ENCODE measurements at places on chromosomes 6 and 20.

DNA sequence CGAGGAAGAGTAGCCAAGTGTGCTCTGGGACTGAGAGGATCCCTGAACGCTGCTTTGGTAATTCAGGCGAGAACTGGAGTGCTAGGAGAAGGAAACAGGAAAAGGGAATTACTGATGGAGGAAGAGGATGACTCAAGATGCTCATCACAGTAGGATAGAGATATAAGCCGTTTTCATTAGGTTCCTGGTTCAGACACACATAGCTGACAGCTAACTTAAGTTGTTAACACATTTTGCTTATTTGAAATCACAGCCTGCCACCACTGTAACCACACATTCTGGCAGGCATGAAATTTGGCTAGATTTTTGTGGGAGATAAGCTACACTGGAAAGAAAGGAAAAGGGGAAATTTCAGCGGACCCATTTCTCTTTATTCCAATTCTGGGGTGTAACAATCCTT lies 138.2 kb upstream of the SLC22A16 start:
- no peak for DNase-seq

DNA sequence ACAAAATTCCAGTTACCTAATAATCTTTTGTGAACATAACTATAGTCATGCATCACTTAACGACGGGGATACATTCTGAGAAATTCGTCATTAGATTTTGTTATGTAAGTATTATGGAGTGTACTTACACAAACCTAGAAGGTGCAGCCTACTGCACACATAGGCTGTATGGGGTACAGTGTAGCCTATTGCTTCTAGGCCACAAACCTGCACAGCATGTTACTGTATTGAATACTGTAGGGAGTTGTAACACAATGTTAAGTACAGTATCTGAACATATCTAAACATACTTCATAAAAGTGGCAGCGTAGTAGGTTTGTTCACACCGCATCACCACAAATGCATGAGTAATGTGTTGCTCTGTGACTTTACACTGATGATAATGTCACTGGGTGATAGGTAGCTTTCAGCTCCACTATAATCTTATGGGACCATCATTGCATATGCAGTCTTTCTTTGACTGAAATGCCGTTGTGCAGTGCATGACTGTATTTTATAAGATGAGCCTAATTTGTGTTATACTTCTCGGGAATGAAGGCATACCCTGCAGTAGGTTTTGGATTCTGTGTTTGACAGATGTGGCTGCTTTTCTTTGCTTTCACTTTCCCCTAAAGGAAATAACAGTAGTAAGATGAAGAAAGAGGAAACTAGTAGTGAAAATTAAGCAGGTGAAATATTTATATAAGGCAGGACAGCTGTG lies 365.6 kb downstream of the FARS2 start:
- peak; percentile 36 for DNase-seq

DNA sequence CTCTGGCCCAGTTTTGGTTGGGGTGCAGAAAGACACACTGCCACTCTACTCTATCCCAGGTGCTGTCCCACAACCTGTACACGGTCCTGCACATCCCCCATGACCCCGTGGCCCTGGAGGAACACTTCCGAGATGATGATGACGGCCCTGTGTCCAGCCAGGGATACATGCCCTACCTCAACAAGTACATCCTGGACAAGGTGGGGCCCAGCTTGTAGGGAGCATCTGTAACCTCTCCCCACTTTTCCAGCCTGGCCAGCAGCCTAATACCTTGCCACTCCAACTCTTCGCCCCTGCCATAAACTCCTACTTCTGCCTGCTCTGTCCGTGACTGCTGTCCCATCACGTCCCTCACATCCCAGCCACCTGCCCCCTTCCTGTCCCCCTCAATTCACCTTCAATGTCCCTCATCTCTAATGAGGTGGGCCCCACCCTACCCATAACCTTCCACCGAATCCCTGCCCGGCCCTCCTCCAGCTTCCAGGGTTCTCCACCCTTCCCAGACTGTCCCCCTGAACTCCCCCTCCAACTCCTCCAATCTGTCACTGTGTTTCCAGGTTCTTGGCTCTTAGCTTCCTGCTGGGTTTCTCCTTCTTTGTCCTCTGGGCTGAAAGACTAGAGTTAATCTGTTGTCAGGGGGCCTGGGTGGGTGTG lies 12.1 kb downstream of the DEF6 start:
- no peak for DNase-seq

DNA sequence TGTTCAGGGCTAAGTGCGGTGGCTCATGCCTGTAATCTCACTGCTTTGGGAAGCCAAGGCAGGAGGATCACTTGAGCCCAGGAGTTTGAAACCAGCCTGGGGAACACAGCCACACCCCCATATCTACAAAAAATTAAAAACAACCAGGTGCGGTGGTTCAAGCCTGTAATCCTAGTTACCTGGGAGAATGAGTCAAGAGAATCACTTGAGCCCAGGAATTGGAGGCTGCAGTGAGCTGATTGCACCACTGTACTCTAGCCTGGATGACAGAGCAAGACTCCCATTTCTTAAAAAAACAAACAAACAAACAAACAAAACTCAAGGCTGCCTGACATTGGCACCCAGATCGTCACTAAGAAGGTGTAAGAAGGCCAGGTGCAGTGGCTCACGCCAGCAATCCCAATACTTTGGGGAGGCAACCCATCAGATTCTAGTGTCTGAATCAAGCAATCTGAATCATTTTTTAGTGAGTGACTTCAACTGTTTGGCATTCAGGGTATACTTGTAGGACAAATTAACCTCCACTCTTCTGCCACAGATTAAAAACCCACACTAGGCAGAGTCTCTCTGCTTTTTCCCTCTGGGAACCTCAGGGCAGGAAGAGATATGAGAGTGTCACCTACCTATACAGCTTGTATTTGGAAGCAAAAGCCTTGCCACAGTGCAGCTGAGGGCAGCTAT lies 6.1 kb downstream of the PLAGL2 start:
- DNase-seq: no peak

- no peak for DNase-seq
Measured at GRCh38 chr6:13881621-13882165, 43.1 kb upstream of the RNF182 start.

GRCh38 chr6:165163519-165163918 lies 145.9 kb downstream of the C6orf118 start:
- no peak for DNase-seq

GRCh38 chr6:31144970-31145340 lies 6.1 kb upstream of the PSORS1C2 start:
- DNase-seq: no peak

GRCh38 chr6:24554474-24554873 lies 59.7 kb downstream of the ALDH5A1 start:
- DNase-seq: no peak

- no peak for DNase-seq
Measured at GRCh38 chr6:122198922-122199321, 200.5 kb upstream of the HSF2 start.

- DNase-seq: no peak
Measured at GRCh38 chr6:131269565-131270391, 134.5 kb downstream of the AKAP7 start.

DNA sequence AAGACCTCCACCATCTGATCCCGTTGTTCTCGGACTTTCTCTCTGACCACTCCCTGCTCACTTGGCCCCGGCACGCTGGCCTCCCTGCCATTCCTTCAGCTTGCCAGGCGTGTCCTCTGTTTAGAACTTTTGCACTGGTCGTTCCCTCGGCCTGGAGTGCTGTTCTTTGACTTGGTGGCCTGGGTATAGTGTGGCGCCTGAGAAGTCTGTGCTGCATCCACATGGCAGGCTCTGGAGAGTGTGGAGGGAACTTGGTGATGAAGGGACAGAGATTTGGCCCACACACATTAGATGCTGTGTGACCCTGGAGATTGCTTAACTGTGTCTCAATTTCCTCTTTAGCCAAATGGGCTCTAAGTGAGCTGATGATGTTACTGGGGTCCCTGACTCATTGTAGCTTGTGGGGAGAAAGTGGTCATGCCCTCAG lies 13.0 kb upstream of the TGM2 start:
- no peak for DNase-seq

DNA sequence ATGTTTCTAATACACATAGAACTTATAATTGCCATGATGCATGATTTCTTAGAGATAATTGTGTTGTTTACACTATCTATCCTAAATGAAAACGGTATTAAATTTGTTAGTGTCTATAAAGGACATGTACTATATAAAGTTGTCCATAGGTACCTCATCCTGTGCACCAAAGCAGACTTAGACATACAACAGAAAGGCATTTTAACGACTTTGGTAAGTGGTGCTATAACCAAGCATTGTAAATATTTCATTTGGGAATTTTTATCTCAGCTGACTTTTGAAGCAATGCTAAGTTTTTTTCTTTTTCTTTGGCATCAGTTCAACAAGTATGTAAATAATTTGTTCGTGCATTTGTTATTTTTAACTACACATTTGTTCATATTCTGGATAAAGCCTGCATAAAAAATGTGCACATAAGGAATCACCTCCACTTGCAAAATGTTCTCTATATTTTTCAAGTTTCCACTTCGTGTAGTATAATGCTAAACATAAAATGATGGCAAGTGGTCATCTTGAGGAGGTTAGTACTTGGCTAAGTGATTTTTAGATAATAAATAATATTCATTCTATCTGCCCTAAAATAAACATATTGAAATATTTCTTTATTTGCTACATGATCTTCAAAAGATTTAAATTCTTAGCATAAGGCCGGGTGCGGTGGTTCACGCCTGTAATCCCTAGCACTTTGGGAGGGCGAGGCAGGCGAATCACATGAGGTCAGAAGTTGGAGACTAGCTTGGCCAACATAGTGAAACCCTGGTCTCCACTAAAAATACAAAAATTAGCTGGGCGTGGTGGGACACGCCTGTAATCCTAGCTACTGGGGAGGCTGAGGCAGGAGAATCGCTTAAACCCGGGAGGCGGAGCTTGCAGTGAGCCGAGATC lies 6.3 kb upstream of the GJA1 start:
- no peak for DNase-seq

DNA sequence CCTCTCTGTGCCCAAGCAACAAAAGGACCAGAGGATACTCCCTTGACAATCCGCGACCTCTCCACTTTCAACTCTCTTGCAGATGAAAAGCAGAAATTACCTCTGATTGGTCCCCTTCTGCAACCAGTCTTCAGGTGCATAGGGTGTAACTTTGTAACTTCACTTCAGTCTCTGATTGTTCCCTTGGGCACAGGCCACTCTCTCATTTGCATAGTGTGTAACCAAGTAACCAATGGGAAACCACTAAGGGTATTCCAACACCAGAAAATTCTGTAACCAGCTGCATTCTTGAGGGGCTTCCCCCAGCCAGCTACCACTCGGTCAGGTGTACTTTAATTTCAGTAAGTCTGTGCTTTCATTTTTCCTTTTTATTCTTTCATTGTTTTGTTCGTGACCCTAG lies 4.4 kb upstream of the RAET1L start:
- no peak for DNase-seq

GRCh38 chr20:45341939-45342854 lies 6.0 kb downstream of the SDC4 start:
- DNase-seq: no peak

DNA sequence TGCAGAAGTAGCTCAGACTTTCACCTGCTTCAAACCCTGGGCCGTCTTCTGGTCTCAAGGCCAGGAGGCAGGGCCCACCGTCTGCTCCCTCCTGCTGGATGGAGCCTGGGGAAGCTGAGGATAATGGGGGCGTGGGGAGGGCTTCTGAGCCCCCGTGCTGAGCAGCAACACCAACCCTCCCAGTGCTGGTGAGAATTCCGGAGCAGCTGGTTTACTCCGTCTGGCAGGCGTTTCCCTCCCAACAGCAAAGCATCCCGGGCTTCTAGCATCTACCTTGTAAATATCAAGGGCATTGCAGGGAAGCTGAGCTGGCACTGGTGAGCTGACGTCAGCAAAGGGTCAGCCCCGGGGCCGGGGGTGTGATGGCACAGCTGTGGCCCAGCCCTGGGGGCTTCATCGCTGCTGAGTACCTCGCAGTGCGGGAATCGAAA lies 16.8 kb upstream of the CHRNA4 start:
- no peak for DNase-seq

DNA sequence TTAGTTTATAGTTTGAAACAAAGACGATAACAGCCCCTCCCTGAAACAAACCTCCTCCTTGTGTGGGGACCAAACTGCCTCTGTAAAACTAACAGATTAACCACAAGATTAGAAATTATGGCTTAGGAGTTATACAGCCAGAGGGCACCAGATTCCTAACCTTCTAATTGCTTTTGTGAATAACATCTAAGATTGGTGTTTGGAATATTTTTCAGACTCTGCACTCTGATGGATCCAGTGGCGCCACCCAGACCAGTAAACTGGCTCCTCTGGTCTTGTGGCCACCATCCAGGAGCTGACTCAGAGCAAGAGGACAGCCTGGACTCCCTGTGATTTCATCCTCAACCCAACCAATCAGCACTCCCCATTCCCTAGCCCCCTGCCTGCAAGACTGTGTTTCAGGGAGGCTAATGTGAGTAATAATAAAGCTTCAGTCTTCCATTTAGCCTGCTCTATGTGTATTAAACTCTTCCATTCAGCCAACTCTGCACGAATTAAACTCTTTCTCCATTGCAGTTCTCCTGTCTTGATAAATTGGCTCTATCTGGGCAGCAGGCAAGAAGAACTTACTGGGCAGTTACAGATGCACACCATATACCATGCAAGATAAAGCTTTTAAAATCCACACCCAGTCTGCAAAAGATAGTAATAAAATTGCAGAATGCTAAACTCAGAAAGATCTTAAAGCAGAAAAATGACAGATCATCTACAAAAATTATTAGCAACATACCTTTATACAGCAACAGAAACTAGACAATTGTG lies 58.5 kb upstream of the SLC22A16 start:
- DNase-seq: no peak

GRCh38 chr6:36075656-36076055 lies 48.0 kb downstream of the MAPK14 start:
- peak; percentile 22 for DNase-seq
